ENCODE measurements at places on chromosomes 6 and 20. TPM values are rescaled to one million over a fixed set of nuclear protein-coding genes. Genes with fewer than 3 reads are reported as not detected.
A peak's percentile ranks its signal among the peaks of the same experiment; 100 is the strongest.

Gene LRFN2
- not detected for total RNA-seq

Gene GTSF1L
- not detected for total RNA-seq

Gene FERMT1
- 1.1 TPM for total RNA-seq

Gene ESR1
- 1.3 TPM for total RNA-seq

Gene PI3
- 1.5 TPM for total RNA-seq

Gene MYMX
- 0.67 TPM for total RNA-seq

Gene SIRPD
- total RNA-seq: not detected

Gene TNFRSF21
- total RNA-seq: 9.3 TPM

- no peak for DNase-seq
These were observed 119.1 kb downstream of the TENT5A start for GRCh38 chr6:81633391-81633790.

- DNase-seq: no peak
These were observed 67.4 kb downstream of the STMND1 start for GRCh38 chr6:17169291-17169690.

DNA sequence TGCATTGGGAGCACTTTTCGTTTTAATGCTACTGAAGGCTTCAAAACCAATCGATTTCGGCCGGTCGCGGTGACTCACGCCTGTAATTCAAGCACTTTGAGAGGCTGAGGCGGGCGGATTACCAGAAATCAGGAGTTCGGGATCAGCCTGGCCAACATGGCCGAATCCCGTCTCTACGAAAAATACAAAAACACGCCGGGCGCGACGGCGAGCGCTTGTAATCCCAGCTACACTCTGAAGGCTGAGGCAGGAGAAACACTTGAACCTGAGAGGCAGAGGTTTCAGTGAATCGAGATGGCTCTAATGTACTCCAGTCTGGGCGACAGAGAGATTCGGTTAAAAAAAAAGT, 58.4 kb downstream of the TRIM38 start:
- peak; percentile 74 for DNase-seq

GRCh38 chr6:111818539-111819226, 54.6 kb downstream of the FYN start:
- no peak for DNase-seq

GRCh38 chr6:111474106-111474505, 8.9 kb downstream of the REV3L start:
- no peak for DNase-seq

- no peak for DNase-seq
These were observed 109.6 kb upstream of the FERMT1 start for GRCh38 chr20:6232436-6232835.

GRCh38 chr6:168871642-168872315, 381.9 kb downstream of the THBS2 start:
- no peak for DNase-seq

DNA sequence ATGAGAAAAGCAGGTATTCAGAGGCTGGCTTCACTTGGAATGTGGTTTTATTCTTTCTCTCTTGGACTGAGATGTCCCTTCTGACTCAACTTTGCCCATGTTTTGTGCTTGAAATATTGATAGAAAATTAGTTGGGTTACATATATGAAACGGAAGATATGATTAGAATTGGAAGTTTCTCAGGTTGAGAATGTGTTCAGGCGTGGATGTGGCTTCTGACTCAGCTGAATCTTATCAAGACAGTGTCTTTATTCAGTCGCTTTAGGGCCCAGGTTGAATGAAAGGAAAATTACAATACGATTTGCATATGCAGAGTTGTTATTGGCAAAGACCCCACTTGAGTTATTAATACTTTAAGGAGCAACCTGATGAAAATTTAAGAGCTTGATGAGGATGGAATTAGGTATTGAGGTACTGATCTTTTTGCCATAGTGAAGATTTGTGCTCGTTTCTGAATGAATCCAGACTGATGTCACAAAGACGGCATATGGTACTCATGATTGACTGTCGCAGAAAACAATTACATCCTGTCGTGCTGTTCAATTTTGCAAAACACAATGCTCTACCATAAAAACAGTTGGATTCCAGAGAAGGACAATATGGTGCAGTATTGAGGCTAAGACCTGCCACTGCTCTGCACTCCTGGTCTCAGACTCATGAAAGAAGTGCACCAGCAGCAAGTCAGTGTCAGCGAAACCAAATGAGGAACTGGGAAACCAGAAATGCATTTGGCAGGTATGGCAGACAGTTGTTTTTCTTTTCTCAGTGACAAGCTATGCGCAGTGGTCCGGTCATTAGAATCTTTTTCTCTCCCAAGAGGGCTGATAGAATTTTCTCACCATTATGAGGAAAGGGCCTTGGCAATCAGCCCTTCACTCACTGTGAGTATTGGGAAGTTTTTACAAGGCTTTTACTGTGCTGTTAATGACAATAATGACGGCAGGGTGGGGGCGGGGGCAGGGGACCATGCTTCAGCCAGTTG, 158.3 kb downstream of the DOK5 start:
- DNase-seq: no peak

DNA sequence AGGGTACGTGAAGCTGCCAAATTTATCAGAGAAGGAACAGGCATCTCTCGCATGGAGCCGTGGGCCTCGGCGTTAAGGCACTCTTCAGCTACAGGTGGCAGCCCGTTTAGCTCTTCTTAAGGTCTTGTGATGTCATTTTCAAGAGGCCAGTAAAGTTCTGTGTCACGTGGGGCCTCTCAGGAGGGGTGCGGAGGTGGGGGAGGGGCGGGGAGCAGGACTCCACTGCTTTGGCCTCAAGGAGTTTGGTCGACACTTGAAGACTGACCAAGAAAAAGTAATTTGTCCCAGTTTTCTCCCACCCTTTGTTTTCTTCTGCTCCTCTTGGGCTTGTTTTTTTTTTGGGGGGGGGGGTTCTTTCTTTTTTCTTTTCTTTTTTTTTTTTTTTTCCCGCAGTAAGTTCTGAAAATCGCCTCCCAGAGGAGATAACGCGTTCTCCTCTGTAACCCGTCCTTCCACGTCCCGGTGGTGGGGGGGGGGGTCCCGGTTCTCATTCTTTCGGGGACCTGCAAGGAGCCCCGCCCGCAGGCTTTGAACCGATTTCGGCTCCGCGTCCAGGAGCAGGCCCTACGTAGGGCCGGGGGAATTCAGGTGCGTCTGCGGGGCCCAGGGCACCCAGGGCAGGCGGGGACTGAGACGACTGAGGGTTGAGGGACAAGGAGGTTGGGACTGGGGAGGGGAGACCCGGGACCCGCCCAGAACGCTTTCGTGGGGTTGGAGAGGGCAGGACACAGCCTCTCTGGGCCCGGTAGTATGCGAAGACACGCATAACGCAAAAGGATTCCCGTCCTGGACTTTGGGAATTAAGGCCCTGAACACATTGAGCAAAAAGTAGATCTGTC, 26.0 kb downstream of the GPX6 start:
- DNase-seq: peak; percentile 28

DNA sequence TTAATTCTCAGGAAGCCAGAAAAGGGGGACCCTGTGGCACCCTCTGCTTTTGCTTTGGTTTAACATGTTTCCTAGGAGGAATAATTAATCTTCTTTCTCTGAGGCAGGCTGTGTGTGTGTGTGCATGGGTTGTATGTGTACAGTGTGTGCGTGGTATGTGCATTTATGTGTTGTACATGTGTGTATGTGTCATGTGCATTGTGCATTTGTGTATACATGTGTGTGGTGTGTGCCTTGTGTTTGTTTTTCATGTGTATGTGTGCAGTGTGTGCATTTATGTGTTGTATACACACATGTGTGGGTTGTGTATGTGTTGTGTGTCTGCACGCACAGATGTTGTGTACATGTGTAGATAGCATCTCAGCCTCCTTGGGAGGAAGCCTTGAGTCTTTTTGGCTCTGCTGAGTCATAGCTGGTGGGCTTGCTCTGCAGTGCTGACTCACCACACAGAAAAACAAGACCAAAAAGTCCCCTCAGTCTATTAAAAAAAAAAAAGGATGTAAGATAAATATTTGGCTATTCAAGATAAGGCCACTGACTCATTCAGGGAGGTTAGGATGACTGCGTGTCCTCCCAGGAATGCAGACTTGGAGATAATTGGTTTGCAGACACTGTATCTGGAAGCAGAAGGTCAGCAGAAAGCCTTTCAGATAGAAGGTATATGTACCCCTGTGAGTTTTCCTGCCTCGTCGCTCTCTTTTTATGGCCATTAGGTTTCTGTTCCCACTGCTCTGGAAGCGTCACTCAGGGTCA, 58.6 kb downstream of the SYNJ2 start:
- DNase-seq: peak; percentile 14

DNA sequence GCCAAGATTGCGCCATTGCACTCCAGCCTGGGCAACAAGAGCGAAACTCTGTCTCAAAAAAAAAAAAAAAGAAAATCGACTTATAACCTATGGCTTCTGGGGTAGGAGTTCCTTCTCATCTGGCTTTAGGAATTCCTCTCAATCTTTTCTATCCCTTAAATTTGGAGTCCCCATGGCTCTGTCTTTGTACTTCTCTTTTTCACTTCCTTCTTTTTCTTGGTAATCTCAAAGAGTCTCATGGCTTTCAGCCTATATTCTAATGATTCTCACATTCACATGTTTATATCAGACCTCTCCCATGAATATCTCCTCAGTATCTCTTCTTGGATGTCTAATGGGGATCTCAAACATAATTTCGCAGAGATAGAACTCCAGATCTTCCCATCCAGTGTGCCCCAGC, 42.8 kb upstream of the RALGAPA2 start:
- DNase-seq: no peak

GRCh38 chr20:34579979-34580940, 21.7 kb downstream of the MAP1LC3A start:
- DNase-seq: no peak

- no peak for DNase-seq
These were observed 358.3 kb downstream of the PAX1 start for GRCh38 chr20:22063753-22064152.

- DNase-seq: no peak
These were observed 50.2 kb upstream of the REV3L start for GRCh38 chr6:111533087-111533784.

- DNase-seq: peak; percentile 32
These were observed 36.5 kb upstream of the RFPL4B start for GRCh38 chr6:112310439-112311125.

- DNase-seq: no peak
These were observed 34.0 kb upstream of the FANCE start for GRCh38 chr6:35417979-35418661.

DNA sequence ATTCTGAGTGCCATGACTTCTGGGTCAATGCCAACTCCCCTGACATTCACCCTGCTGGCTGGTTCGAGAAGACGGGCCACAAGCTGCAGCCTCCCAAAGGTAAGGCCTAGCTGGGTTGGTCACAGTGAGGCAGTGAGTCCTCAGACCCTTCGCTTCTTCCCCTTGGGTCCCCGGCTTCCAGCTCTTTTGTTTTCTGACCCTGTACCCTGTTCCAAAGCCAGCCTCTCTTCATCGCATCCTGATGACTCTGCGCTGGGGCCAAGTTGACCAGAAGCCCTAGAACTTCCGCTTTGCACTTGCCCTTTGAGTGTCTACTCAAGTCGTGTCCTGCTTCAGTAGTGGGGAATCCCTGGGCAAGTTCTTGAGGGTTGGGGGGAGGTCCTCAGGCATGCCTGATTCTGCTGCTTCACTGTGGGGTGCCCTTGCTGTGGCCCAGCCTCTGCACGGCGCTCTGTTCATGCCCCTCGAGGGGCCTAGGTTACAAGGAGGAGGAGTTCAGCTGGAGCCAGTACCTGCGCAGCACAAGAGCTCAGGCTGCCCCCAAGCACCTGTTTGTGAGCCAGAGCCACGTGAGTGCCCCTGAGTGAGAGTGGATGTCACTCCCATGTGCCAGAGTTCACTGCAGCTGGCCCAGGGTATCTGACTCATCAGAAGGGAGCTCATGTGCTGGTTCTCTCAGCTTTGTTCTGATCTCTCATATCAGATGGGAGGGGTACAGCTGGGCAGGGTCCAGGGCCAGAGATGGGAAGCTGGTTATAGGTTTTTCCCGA, 23.0 kb downstream of the L3MBTL1 start:
- no peak for DNase-seq

GRCh38 chr6:117503211-117503610, 20.7 kb downstream of the DCBLD1 start:
- no peak for DNase-seq

- peak; percentile 56 for DNase-seq
These were observed 4.3 kb downstream of the UST start for GRCh38 chr6:148750838-148751792.

DNA sequence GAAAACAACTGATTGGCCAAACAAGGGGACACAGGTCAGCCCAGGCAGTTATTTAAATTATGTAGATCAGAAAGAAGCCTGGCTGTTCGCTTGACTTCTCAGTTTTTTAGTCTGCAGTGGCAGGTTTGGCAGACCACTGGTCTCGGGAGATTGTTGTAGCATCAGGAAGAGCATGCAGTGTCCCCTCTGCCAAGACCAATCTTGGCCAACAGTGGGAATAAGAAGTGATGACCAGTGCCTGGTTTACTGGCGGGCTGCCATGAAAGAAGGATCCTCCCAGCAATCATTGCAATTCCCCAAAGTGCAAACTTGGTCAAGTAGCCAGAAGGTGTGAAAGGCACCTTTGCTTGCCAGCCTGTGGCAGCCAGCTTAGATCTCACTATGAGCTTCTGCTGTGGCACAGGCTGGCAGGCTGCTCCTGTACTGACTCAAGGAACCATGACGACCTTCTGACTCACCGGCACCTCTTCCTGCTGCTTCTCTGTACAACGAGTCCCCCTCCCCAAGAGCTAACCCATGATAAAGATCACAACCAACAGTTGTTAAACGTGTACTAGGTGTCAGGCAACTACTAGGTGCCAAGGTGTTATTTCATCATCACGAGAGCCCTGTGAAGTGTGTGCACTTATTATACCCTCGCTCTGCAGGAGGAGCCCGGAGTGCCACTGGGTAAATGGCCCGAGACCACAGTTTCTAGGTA, 76.8 kb upstream of the DUSP22 start:
- DNase-seq: no peak

- DNase-seq: no peak
These were observed 2.6 kb downstream of the SMIM29 start for GRCh38 chr6:34246249-34246562.

GRCh38 chr6:28764014-28764723, 159.6 kb downstream of the TRIM27 start:
- no peak for DNase-seq

GRCh38 chr6:154306696-154307095, 49.9 kb downstream of the IPCEF1 start:
- no peak for DNase-seq

DNA sequence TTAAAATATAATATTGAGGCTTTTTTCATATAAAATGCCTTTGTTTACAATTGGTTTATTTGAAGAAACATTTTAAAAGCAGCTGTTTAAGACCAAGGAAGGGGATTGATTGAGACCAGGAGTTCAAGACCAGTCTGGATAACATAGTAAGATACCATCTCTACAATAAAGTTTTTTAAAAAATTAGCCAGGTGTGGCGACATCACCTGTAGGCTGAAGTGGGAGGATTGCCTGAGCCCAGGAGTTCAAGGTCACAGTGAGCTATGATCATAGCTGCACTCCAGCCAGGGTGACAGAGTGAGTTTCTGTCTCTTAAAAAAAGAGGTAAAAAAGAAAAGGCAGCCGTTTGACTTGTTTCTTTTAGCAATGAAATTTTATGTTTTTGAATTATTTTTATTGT, 117.0 kb downstream of the STXBP5 start:
- DNase-seq: no peak

DNA sequence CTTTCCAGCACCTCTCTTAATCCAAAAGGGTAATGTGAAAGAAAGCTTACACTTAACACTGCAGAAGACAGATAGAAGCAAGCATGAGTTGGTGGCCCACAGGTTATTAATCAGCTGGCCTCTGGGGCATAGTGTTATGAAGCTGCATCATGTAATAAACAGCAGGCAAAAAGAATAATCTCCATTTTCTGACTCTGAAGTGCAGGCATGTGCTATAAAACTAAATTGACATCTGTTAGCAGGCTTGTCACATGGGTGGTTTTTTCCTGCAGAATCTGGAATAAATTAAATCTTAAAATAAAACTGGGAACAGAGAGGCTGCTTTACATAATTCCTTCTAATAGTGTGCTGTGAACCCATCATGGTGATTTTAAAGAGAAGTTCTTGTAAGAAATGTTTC, 73.3 kb downstream of the METTL24 start:
- no peak for DNase-seq

Measured in left ventricle myocardium superior (tissue), 1 donor.